ENCODE measurements at places on chromosomes 11 and 22.

DNA sequence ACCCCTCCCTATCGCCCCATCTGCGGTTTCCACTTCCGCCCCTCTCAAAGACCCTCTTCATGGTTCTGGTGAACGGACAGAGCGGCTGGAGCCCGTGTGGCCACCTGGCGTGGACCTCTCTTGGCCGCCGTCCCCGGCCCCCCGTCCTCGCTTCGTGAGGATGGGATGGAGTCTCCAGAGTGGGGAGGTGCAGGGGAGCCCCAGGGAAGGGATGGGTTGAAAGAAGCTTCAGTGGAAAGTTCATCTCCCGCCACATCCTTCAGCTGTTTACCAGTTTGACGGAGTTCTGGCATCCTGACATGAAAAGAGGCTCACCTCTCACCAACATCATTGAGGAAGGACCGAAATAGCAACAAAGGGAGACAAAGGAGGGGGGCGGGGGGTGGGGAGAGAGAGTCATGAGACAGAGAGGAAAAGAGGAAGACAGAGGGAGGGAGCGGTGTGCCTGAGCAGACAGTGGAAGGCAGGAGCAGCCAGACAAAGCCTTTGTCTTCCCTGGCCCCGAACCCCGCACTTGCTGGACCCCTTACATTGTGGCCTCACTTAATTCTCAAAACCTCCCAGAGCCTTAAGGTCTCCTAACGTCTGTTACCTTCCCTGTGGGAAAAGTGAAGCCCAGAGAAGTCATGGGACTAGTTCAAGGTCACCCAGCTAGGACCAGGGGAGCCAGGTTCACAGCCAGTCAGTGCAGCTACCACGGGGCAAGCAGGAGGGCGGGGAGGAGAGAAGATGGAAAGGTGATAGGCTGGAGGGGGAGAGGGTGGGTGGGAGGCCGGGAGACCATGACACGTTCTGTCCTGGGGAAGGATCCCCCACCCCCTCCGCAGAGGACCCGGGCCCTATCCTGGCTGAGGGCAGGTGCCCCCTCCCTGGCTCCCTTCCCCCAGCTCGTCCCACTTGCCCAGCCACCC is 54.9 kb downstream of the CD6 start:
- no peak for DNase-seq

GRCh38 chr11:15927196-15927863 is 429.0 kb downstream of the SOX6 start:
- no peak for DNase-seq

DNA sequence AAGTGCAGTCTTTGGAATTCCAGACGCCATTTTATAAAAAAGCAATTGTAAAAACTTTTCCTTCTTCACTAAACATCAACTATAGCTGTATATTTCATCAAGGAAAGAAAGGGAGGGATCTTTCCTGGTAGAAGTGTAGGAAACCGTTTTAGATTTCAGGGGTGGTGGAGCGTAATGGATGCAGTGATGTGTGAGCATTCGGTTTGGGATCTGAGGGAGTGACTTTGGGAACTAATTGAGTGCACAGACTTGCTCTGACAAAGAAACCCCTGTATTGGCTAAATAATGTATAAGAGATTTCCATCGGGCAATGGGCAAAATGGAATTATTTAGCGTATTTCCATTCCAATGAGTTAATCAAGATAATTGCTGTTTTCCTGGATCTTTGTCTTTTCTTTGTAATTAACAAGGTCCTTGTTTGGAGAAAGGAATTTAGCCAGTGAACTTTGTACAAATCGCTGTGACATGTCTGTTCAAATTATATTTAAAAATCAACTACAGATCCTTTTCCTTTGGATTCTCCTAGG is 125.0 kb upstream of the NARS2 start:
- DNase-seq: no peak

DNA sequence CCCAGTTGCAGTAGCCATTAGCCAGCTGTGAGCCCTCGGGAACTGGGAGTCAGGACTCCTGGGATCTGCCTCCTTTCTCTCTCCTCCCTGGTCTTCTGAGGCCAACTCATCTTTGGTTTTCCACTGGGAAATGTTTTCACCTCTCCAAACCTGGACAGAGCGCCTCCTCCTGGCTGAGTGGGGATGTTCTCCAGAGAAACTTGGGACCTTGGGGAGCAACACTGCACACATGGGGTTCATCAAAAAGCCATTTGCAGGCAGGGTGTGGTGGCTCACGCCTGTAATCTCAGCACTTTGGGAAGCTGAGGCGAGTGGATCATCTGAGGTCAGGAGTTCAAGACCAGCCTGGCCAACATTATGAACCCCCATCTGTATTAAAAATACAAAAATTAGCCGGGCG is 145.4 kb downstream of the NECTIN1 start:
- DNase-seq: no peak

DNA sequence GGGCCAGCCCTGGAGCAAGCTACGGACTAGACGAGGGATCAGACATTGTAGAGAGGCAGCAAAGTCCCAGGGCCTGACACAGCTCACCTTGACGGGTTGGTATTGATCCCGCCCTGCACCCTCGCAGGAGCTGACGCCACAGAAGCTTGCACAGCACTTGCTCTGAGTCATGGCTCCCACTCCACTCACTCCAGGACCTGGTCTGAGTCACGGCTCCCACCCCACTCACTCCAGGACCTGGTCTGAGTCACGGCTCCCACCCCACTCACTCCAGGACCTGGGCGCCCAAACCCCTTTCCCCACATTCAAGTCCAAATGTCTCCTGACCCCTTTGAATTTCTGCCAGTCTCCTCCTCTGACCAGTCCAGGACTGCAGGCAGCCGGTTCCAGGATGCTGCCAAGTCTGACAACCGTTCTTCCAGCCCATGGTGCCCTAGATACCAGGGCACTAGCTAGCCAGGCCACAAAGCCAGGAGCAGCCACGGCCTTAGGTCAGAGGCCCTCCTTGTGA is 6.0 kb upstream of the PNPLA5 start:
- DNase-seq: no peak

DNA sequence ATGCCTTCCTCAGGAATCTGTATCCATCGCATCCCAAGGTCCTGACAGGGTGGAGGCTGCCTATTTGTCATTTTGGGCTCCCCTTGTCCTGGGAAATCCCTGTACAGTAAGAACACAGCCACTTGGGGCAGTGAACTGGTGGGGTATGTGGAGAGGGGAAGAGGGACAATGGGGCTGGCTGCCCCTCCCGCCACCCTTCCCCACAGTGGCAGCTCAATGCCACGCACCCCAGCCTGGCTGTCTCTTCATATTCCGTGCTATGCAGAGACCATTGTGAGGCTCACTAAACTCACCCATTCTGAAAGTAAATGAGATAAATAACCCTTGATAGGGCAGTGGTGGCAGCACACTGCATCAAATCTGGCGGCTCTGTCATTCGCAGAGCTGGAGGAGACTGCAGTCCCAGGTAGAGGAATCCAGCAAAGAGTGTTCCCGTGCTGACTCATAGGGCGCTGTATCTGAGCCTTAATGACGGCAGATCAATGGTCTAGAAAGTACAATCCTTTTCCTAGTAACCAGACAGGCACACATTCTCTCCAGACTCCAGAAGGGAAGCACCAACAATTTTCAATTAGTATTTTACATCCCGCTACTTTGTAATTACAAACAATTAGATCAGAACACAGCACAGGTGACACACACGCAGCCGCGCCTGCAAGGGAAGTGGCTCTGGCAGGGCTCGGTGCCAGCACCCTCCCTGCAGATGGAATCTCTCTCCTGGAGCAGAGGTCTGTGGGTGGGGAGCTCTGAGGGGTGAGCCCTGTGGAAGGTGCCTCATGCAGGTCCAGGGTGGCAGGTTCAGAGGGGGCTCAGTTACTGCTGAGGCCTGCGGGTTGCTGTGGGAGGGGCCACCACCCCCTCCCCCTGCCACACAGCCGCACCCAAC is 167.9 kb upstream of the B3GAT1 start:
- DNase-seq: no peak
